ENCODE measurements at places on chromosomes 2 and 18. TPM values are rescaled to one million over a fixed set of nuclear protein-coding genes. Genes with fewer than 3 reads are reported as not detected.

Gene NLRC4
- not detected for total RNA-seq

Gene TUBA3E
- not detected for total RNA-seq

Gene TMEM150A
- total RNA-seq: 8.8 TPM

Gene NCOA1
- 5.3 TPM for total RNA-seq

Gene ANKRD30BL
- not detected for total RNA-seq

Gene ALPG
- total RNA-seq: not detected

Gene POTEI
- not detected for total RNA-seq

Gene HOXD12
- not detected for total RNA-seq

Gene TDRD15
- not detected for total RNA-seq

Gene DPY30
- total RNA-seq: 93.8 TPM

Gene RTP5
- not detected for total RNA-seq

Gene DOK6
- total RNA-seq: not detected

Gene RBKS
- 1.1 TPM for total RNA-seq
